Activated naive CD8-positive, alpha-beta T cell treated with anti-CD3 and anti-CD28 coated beads for 36 hours (primary cell): ENCODE measurements at places on chromosomes 11 and 22. TPM values are rescaled to one million over a fixed set of nuclear protein-coding genes. Genes with fewer than 3 reads are reported as not detected.

- no peak for DNase-seq
Measured at GRCh38 chr22:35912658-35913057, 116.0 kb downstream of the RBFOX2 start.

- no peak for DNase-seq
Measured at GRCh38 chr11:123833095-123833494, 26.9 kb upstream of the OR6M1 start.

- DNase-seq, result no peak
Measured at GRCh38 chr11:120945042-120945441, 78.9 kb upstream of the TBCEL start.

DNA sequence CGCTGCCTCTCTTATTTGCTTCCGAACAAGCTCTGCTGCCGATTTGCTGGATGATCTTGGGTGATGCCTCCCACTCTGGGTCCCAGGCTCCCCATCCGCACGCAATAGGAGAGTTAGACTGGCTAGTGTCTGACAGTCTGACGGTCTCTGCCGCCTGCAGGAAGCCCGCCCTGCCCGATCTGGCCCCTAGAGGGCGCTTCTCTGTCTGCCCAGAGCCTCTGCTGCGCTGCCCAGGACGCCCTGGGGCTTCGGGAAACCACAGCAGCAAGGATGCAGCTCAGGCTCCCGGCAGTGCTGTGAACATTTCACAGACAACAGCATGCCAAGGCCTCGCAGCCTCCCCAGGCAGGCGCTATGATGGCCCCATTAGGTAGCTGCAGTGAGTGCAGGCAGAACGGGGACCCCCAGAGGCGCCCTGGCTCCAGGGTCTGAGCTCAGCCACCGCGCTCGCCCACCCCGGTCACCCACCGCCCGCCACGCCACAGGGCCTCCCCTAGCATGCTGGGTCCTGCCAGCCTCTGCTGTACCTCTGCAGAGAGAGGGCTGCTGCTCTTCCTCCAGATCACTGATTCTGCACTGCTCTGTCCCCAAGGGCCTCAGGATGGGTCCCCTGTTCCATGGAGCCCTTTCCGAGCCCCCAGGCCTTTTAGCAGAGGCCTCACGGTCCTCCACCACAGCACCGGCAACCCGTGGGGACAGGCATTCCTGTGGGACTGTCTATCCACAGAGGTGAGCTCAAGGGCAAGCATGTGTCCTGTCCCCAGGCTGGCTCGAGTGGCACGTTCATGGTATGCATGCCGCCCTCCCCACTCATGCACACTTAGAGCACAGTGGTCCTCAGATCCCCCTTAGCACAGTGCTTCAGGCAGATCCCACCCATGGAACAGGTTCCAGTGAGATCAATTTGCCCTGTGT lies 4.3 kb upstream of the BAIAP2L2 start:
- DNase-seq, result peak; percentile 77

- DNase-seq, result no peak
Measured at GRCh38 chr11:33402066-33402465, 144.9 kb downstream of the HIPK3 start.

- no peak for DNase-seq
Measured at GRCh38 chr11:41281131-41281742, 178.2 kb downstream of the LRRC4C start.

DNA sequence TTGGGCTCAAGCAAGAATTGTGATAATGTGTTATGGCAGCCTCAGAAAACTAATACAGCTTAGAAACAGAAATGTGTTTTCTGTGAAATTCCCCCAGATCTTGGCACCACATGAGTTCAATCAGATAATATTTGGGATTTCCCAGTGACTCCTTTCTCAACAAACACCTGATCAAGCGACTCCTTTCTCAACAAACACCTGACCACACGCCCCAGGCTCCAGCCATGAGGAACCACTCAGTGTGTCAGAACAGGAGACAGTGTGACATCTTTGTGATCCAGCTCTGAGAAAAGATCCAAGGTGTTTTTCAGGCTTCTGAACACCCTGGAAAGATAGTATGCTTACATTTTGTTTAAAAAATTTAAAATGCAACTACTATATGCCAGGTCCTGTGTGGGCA lies 1.9 kb upstream of the UVRAG start:
- no peak for DNase-seq

DNA sequence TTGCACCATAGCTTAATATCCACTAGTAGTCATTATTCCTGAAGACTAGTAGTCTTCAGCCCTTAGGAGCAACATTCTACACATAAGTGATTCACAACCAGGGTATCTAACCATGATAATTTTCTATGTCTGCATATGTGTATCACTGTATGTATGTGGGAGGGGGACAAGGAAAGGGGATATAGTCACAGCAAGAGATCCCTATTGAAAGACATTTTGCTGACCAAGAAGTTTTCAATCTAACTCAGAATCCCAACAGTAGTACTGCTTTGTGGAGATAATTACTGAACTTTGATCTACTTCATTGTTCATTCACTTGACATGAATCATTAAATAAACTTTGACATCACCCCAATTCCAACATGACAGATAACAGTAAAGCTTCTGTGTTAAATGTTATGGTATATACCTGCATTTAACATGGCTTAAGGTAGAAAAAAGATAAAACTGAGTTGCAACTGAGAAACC lies 10.3 kb downstream of the PIK3C2A start:
- DNase-seq, result no peak

- DNase-seq, result no peak
Measured at GRCh38 chr22:19932367-19933206, 9.0 kb upstream of the COMT start.

DNA sequence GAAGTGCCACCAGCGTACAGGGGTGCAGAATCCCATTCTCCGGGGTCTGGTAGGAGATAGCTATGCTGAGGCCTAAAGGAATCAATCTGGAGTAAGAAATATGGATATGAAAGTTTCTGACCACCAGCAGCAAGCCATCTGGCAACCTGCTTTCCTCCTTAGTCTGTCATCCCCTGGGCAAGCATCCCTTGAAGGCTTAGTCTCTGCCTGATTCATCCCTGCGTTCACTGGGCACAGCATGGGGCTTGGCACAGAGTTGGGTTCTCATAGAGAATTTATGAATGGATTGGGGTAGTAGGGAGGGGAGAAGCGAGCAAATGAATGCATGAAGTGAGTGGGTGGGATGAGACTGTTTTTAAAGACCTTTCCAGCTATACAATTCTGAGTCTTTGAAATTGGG lies 85.8 kb upstream of the NARS2 start:
- no peak for DNase-seq

GRCh38 chr11:31824332-31824878 lies 13.3 kb upstream of the PAX6 start:
- DNase-seq, result no peak

- DNase-seq, result no peak
Measured at GRCh38 chr11:118629761-118630661, 22.6 kb downstream of the PHLDB1 start.

GRCh38 chr11:65216830-65217229 lies 35.1 kb downstream of the CAPN1 start:
- no peak for DNase-seq

GRCh38 chr11:79388201-79388600 lies 52.6 kb downstream of the TENM4 start:
- DNase-seq, result no peak

GRCh38 chr11:45025716-45026492 lies 75.2 kb upstream of the TP53I11 start:
- peak; percentile 14 for DNase-seq

DNA sequence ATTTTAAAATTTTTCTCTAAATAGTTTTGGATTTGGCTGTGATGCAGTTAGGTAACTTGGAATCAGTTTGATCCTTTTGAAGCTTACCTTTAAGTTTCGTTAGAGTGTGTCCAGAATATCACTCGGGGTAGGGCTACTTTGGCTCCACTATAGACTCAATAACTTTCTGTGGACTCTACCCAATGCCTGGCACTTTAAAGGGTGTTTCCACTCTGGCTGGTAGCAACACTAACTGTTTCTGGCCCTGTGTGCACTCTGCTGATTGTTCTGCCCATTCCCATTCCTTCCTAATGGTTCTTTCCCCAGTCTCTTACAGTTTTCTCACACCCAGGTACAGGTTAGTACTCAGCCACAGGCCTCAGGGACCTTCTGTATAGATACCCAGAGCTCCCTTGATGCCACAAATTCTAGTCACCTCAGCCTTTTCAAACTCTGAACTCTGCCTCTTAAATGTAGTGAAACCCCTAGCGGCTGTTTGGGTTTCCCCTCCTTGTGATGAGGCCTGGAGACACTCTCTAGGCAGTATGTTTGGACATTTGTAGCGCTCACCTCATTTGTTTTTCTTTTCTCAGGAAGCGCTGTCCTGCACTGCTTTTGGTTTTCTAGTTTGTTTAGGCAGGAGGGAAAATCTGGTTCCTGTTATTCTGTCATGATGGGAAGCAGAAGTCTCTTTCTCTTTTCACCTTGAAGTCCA lies 16.8 kb downstream of the CUL5 start:
- DNase-seq, result peak; percentile 9

- DNase-seq, result no peak
Measured at GRCh38 chr22:39947220-39948216, 12.7 kb upstream of the TMA7B start.

DNA sequence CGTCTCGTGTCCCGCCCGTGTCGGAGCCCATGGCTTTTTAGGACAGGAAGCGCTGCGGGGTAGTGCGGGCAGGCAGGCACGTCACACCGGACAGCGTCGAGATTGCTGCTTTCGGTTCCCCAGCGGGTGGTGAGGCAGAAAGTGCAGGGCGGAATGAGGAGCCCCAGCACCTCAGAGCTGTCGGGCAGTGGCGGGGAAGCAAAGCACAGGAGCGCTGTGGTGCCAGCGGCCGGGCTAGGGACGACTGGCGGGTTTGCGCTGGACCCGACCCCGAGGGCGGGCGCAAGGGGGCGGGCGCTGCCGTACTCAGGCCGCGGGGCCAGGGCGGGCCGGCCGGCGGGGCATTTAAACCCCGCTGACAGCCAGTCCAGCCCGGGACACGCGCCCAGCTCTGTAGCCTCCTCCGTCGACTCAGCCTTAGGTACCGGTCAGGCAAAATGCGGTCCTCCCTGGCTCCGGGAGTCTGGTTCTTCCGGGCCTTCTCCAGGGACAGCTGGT lies at the start of gene SLC37A2:
Gene SLC37A2 (plus strand): TSS at position 375 of the 498 bp plus-strand sequence. CDS start 63 bp downstream, at position 438.
- DNase-seq, result peak; percentile 60

- DNase-seq, result no peak
Measured at GRCh38 chr11:116825854-116826750, 3.0 kb upstream of the APOA4 start.

DNA sequence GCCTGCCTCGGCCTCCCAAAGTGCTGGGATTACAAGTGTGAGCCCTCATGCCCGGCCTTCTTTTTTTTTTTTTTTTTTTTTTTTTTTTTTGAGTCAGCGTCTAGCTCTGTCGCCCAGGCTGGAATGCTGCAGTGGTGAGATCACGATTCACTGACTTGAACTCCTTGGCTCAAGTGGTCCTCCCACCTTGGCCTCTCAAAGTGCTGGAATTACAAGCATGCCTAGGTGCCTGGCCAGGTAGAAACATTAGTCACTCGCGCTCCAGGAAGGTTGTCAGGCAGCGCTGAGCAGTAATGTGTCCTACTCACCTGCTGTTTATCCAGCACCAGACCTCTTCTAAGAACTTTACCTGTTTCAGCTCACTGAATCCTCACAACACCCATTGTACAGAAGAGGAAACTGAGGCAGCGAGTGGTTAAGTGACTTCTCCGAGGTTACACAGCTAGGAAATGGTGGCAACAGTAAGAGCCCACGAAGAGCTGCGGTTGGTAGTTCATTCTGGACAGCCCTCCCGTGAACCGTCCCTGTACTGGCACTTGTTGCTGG lies 496 bp upstream of the CST6 start:
- DNase-seq, result no peak

DNA sequence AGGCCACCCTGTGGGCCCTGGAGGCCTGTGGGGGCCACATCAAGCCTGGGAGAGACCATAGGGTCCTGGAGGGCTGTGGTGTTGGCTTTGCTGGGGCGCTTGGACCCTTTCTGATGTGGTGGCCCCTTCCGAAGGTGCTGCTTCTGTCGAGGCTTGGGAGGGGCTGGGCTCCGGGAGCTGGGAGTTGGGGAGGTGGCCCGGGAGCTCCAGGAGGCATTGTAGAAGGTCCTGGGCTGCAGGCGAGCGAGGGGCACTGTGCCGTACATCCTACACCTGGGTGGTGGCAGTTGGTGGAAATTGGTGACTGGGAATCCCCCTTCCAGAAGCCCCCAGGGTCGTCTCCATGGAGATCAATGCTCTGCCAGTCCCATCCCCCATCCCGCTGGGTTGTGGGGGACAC lies 2.6 kb downstream of the PLA2G3 start:
- DNase-seq, result no peak

DNA sequence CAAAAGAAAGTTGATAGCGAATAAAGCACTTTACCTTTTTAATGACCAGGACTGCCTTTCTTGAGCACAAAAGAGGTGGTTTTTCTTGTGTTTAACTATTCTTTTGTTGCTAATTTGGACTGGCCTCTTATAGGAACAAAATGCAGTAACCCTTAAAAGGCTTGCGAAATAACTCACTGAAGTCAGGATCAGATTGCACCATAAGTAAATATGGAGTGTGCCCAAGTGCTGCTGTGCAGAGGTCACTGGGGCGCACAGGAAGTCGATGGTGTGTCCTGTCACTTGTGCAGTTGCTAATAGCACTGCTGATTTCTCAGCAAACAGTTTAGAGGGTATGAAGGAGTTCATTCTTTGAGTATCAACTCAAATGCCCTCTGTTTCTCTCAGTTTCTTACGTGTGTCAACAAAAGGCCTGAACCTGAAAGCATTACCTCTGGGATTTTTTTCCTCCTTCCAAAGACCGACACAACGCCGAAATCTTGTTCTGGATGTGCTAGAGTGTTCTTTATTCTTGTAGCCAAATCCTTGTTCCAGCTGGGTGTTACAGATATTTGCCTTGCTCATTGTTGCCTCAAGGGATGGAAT lies 71.3 kb downstream of the ATXN10 start:
- no peak for DNase-seq

The TPCN2 gene
- total RNA-seq, result 11.3 TPM

The PDE2A gene
- 0.42 TPM for total RNA-seq

The TRIM68 gene
- total RNA-seq, result 12.0 TPM

The WT1 gene
- not detected for total RNA-seq

The HIPK3 gene
- 31.3 TPM for total RNA-seq

The TMEM109 gene
- 109 TPM for total RNA-seq

The SLC15A3 gene
- 6.9 TPM for total RNA-seq

The NAALADL1 gene
- 9.8 TPM for total RNA-seq

The C11orf91 gene
- total RNA-seq, result 0.28 TPM

The LINC01488 gene
- total RNA-seq, result not detected

The GATD1 gene
- total RNA-seq, result 47.7 TPM

The OR52H1 gene
- total RNA-seq, result not detected

The RAG1 gene
- 0.38 TPM for total RNA-seq

The CBLIF gene
- total RNA-seq, result not detected

The EXPH5 gene
- total RNA-seq, result 3.1 TPM

The SLC2A11 gene
- total RNA-seq, result 5.9 TPM

The OR5P2 gene
- total RNA-seq, result not detected

The NLRP14 gene
- total RNA-seq, result not detected

The MMP27 gene
- not detected for total RNA-seq

The RAG2 gene
- total RNA-seq, result not detected
